Panc1 (cell line): ENCODE measurements at places on chromosomes 5 and 9.

- no peak for DNase-seq
Observed at GRCh38 chr5:45694255-45694814, 1.8 kb downstream of the HCN1 start.

- no peak for DNase-seq
Observed at GRCh38 chr5:72878854-72879253, 62.4 kb downstream of the TNPO1 start.

- no peak for DNase-seq
Observed at GRCh38 chr9:98974554-98974953, 30.8 kb downstream of the COL15A1 start.

DNA sequence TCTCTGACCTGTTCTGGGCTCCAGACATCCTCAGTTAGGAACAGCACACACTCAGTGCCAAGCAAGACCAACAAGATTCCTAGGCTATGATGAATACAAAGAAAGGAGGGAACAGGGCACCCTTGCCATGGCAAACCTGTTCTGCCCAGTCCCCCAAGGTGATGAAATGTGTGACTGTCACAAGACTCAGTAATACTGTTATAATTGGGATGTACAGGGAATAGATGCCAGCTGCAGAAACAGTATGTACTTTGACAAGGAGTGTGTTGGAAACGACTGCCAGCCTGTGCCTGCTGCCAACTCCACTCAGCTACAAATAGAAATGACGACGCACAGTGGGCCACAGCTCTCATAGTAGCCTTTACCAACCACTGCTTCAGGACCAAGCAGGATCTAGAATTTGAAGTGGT lies 453.0 kb downstream of the EFNA5 start:
- DNase-seq: no peak

DNA sequence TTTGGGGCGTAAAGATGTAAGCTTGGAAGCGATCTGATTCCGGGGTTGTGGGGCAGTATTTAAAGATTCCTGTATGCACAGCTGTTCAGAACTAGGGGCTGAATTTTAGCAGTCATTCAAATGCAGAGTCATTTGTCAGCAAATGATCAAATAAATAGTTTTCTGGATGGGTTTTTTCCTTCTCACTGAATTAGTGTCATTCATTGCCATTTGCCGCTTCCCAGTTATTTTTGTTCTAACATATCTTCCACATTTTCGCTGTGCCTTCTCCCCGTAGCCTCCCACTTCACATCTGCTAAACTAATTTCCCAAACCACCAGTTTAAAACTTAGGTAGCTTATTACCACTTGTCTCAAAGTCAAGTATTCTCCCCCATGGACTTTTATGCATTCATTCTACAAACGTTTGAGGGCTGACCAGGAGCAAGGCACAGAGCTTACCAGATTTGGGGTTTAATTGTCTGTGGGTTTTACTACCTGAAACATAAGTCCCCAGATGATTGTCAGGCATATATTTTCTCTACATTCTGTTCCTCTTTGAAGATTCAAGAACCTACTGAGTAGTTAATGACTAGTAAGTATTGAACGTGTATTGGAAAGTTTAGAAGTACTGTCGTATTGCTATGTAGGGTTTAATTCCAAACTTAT lies 41.3 kb upstream of the CKMT2 start:
- DNase-seq: no peak

GRCh38 chr5:139565411-139566305 lies 4.5 kb downstream of the UBE2D2 start:
- no peak for DNase-seq

DNA sequence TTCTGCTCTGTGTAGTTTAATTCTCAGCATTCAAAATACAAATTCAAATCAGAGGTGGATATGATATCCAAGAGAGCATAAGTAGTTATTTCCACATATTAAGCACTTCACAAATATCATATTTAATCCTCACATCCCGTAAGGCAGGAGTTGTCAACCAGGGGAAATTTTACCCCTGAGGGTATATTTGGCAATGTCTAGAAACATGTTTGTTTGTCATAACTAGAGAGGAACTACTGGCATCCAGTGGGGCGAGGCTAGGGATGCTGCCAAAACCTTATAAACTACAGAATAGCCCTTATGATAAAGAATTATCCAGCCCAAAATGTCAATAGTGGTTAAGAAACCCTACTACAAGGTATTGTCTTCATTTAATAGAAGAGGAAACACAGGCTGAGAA lies 619.4 kb downstream of the SLCO4C1 start:
- DNase-seq: no peak

- DNase-seq: no peak
Observed at GRCh38 chr5:29402270-29402669, 1791.2 kb upstream of the CDH6 start.

- DNase-seq: no peak
Observed at GRCh38 chr5:16733331-16734006, 116.7 kb upstream of the RETREG1 start.

GRCh38 chr9:13941714-13942113 lies 372.2 kb downstream of the NFIB start:
- DNase-seq: no peak

- DNase-seq: no peak
Observed at GRCh38 chr9:127154003-127154389, 31.6 kb upstream of the ANGPTL2 start.

DNA sequence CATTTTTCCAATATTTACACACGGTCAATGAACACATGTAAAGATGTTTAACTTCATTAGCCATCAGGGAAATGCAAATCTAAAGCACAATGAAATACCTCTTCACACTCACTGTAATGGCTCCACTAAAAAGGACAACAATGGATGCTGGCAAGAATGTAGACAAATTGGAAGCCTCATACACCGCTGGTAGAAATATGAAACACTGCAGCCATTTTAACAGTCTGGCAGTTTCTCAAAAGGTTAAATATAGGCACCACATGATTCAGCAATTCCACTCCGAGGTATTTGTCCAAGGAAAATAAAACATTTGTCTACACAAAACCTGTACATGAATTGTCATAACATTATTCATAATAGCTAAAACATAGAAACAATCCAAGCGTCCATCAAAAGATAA lies 20.0 kb downstream of the RNF145 start:
- DNase-seq: no peak

DNA sequence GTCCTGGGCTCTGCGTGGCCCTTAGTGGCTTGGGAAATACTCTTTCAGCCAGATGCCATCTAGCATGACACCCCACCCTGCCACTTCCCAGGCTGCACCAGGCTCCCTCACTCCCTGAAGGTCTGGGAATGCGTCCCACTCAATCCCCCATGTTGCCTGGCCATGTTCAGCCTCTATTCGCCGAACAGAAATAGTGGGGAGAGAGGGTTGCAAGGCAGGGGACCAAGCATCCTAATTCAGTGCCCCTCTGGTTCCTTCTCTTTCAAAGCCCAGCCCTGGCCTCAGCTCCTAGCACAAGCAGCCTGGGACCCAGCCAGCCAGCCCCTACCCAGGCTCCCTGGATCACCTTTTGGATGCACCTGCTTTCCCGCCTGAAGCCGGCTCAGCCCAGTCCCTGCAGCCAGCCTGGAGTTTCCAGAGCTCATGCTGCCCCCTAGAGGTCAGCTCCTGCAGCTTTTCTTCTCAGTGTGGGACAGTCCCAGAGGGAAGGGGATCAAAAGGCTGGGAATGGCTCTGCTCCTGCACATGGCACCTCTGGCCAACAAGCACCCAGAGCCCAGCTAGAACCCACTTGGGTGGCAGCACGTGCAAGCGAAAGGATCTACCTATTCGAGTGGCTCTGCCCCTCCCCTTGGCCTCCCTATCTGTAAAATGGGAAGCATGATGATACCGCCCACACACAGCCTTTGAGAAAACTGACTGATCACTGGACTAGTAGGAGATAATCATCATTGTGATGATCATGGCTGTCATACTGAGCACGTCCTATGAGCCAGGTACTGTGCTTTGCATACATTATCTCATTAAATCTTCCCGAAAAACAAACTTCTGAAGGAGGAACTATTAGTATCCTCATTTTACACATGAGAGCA lies 48.7 kb upstream of the C5orf58 start:
- peak; percentile 18 for DNase-seq

- no peak for DNase-seq
Observed at GRCh38 chr5:59587489-59588337, 305.8 kb downstream of the PDE4D start.

GRCh38 chr9:122197426-122197825 lies 31.3 kb downstream of the LHX6 start:
- no peak for DNase-seq

- DNase-seq: no peak
Observed at GRCh38 chr5:34722183-34722582, 66.1 kb downstream of the RAI14 start.
